GM19239 (cell line): ENCODE measurements at places on chromosomes 16 and 17.

DNA sequence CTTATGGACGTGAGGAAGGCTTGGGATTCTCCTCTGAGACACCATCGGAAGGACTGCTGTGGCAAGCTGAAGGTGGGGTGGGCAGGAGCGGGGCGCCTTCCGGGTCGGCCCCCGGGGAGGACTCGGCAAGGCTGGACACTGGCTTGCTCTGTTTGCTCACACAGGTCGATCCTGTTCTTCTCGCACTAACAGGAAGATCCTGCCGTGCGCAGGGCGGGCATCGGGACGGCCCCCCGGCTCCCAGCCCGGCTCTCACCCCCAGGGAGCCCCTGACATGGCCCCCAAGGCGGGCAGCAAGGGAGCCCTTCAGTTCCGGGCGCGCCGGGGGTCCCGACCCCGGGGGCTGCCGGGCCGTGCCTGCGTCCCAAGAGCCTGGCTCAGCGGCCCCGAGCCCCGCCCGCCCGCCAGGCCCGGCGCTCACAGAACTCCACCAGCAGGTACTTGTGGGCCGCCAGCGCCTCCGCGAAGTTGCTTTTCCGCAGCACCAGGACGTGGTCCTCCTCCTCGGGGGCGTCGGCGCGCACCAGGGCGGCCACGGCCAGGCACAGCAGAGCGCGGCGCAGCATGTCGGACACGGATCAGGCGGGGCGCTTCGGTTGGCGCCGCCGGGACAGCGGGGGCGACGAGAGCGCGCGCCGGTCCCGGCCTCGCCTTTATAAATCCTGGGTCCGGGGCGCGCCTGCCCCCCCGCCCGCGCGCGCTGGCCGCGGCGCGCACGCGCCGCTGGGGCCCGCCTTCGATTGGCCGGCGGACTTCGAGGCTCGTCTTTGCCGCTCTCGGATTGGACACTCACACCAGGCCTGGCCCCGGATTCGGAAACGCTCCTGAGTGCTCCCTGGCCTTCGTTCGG, at the start of gene P4HB:
TSS of gene P4HB (minus strand) at position 630 of the 850 bp plus-strand sequence. CDS start at position 566, 64 bp downstream.
- no peak for DNase-seq

DNA sequence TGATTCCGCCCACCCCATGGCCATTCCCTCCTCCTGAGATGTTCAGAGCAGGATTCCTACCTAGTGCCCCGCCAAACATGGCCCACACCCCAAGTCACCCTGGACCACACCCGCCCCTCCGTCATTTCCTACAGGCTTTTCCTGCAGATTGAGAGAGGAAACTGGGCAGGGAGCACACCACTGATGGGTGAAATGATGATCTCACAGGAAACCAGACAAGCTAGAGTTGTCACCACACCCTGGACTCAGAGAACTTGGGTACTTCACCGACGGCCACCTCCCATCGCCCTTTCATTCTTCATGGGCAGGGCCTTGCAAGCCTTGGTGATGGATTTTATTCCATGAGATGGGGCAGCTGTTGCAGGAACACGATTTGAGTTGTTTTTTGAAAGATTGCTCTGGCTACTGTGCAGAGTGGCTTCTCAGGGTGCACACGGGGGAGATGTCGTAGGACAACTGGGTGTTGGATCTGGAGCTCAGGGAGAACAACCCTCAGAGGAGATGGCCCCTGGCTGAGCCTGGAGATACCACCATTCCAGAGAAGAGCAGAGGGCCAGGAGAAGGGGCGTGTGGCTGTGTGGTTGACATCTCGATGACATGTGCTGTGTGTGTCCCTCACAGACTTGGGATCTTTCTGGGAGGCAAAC, 7.4 kb upstream of the B9D1 start:
- no peak for DNase-seq

- no peak for DNase-seq
Measured at GRCh38 chr16:1001096-1001495, 19.5 kb downstream of the SOX8 start.

- no peak for DNase-seq
Measured at GRCh38 chr17:64773836-64774761, 112.0 kb upstream of the SMURF2 start.

- no peak for DNase-seq
Measured at GRCh38 chr16:47943235-47943634, 212.6 kb downstream of the ABCC12 start.
